Mammary epithelial cell (primary cell): ENCODE measurements at places on chromosomes 12 and 14. TPM values are rescaled to one million over a fixed set of nuclear protein-coding genes. Genes with fewer than 3 reads are reported as not detected.

RGS6 gene
- not detected in 2 replicates for total RNA-seq

JDP2 gene
- total RNA-seq = 13.8 and 23.1 TPM in 2 replicates

GLI1 gene
- total RNA-seq = under 0.01 TPM

SERPINA3 gene
- total RNA-seq = 2.1 and 5.2 TPM in 2 replicates

CIDEB gene
- 1.3 TPM for total RNA-seq

LRRC10 gene
- total RNA-seq = not detected

SERPINA9 gene
- 0.19 and 0.21 TPM in 2 replicates for total RNA-seq
